Osteocyte (in vitro differentiated cells): ENCODE measurements at places on chromosomes 7 and 10. TPM values are rescaled to one million over a fixed set of nuclear protein-coding genes. Genes with fewer than 3 reads are reported as not detected.
A peak's percentile ranks its signal among the peaks of the same experiment; 100 is the strongest.

- DNase-seq = no peak
Observed at GRCh38 chr10:85315657-85316056, 987.3 kb downstream of the CCSER2 start.

DNA sequence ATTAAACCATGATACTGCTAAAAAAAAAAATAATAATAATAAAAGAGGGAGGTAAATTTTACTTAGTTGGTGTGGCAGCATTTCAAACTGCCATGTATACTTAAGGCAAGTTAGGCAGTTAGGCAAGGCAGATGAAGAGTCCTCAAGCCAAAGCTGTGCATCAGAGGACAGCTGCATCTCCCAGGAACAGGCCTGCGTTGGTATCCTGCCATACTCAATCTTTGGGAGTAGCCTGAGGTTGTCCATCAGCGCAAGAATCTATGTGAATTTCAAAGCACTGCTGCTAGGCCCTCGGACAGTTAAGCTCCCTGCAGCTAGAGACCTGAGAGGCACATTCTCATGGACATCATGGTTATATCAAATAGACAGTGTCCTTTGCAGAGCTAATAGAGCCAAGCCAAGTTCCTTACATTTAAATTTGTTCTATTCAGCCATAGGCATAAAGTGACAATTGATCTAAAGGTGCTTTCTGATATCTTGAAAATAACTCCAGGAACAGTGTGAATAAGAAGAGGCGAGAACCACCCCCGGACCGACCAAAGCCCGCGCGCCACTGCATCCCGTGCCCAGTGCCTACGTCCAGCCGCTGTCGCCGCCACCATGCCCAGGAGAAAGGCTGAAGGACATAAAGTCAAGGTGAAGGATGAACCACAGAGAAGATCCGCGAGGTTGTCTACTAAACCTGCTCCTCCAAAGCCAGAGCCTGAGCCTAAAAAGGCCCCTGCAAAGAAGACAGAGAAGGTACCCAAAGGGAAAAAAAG is 310.6 kb downstream of the SEMA3D start:
- DNase-seq = no peak

- DNase-seq = no peak
Observed at GRCh38 chr10:84824525-84824924, 496.1 kb downstream of the CCSER2 start.

- no peak for DNase-seq
Observed at GRCh38 chr7:117324960-117325359, 2.1 kb upstream of the WNT2 start.

- DNase-seq = peak; percentile 84
Observed at GRCh38 chr7:2540641-2541051, 14.7 kb downstream of the BRAT1 start.

The GIMAP4 gene
- not detected in 2 replicates for total RNA-seq
